ENCODE measurements at places on chromosomes 16 and 17. TPM values are rescaled to one million over a fixed set of nuclear protein-coding genes. Genes with fewer than 3 reads are reported as not detected.

GRCh38 chr17:59311051-59311468 is 20.4 kb upstream of the YPEL2 start:
- H3K36me3 ChIP-seq, result no peaks in the 10 kb centered on the region
- H3K4me3 ChIP-seq, result no peak overlapping the region
- peaks cover 31% of the 10 kb centered on the region for H3K4me1 ChIP-seq
- H3K27ac ChIP-seq, result no peak overlapping the region
- DNase-seq, result peak; percentile 79
- no peaks in the 10 kb centered on the region for H3K27me3 ChIP-seq

Gene GPR139
- not detected for total RNA-seq

GRCh38 chr16:22027633-22028032 is 19.7 kb downstream of the MOSMO start:
- no peak overlapping the region for H3K4me3 ChIP-seq
- H3K36me3 ChIP-seq, result no peaks in the 10 kb centered on the region
- no peak for DNase-seq
- H3K27ac ChIP-seq, result peak overlapping the region; percentile 40
- H3K27me3 ChIP-seq, result no peaks in the 10 kb centered on the region
- peaks cover 86% of the 10 kb centered on the region for H3K4me1 ChIP-seq

Gene KRTAP4-3
- total RNA-seq, result not detected

DNA sequence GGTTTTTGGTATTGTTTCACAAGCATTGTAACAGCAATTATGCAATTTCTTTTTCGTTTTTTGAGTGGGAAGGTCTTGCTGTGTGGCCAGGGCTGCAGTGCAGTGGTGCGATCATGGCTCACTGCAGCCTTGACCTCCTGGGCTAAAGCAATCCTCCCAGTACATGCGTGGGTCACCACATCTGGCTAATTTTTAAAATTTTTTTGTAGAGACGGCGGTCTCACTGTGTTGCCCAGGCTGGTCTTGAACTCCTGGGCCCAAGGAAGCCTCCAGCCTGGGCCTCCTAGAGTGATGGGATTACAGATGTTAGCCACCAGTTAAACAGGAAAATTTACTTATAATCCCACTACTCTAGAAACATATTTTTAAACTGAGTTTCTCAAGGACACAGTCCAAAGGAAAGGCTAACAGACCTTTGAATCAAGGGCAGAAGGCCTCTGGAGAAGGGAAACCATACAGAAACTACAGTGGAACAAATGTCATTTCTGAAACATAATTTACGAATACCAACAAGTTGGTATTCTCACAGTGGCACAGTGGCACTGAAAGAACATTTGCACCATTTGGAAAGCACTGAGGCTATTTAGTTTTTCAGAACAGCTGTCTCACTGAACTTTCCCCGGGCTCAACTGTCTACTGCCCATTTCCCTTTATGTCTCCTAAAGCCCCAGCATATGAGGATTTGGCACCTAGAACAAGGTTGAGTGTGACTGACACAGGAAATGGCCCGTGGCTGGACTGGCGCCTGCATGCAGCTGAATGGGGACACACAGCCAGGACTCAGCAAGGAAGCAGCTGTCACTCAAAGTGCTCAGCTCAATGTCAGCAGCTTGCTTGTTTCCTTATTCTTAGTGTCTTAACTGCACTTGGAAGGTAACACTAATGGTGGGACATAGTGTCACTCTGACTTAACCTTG is 2.8 kb upstream of the PRKAR1A start:
- peak overlapping the region; percentile 91 for H3K4me3 ChIP-seq
- peak; percentile 77 for DNase-seq
- no peaks in the 10 kb centered on the region for H3K27me3 ChIP-seq

- no peak overlapping the region for H3K27ac ChIP-seq
- no peak overlapping the region for H3K4me3 ChIP-seq
- no peaks in the 10 kb centered on the region for H3K27me3 ChIP-seq
- peaks cover 91% of the 10 kb centered on the region for H3K36me3 ChIP-seq
- H3K4me1 ChIP-seq, result no peaks in the 10 kb centered on the region
- no peak for DNase-seq
These were observed 18.1 kb upstream of the ARL2BP start for GRCh38 chr16:57226701-57227621.

- H3K27ac ChIP-seq, result no peak overlapping the region
- no peaks in the 10 kb centered on the region for H3K27me3 ChIP-seq
- DNase-seq, result no peak
These were observed 11.2 kb downstream of the PER1 start for GRCh38 chr17:8141045-8141444.

- no peak overlapping the region for H3K4me3 ChIP-seq
- H3K27me3 ChIP-seq, result no peaks in the 10 kb centered on the region
- no peak for DNase-seq
- H3K27ac ChIP-seq, result no peak overlapping the region
- H3K36me3 ChIP-seq, result peaks cover 93% of the 10 kb centered on the region
These were observed 17.7 kb downstream of the LITAFD start for GRCh38 chr16:8899709-8900317.

Gene PIK3R6
- not detected for total RNA-seq

DNA sequence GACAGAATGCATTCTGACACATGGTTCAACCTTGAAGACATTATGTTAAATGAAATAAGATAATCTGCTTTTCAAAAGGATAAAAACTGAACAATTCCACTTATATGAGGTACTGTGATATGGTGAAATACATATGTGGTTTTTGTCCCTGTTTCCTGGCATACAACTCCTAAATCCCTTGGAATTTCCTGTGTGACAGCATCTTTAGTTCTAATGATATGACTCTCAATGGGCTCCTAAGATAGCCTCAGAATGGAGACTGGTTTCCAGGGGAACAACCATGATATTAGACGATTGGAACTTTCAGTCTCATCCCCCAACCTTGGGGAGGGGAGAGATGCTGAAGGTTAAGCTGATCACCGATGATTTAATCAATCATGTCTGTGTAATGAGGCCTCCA is 37.7 kb upstream of the PHLPP2 start:
- peaks cover 50% of the 10 kb centered on the region for H3K36me3 ChIP-seq
- peaks cover 17% of the 10 kb centered on the region for H3K4me1 ChIP-seq
- no peaks in the 10 kb centered on the region for H3K27me3 ChIP-seq

Gene XYLT1
- not detected for total RNA-seq

DNA sequence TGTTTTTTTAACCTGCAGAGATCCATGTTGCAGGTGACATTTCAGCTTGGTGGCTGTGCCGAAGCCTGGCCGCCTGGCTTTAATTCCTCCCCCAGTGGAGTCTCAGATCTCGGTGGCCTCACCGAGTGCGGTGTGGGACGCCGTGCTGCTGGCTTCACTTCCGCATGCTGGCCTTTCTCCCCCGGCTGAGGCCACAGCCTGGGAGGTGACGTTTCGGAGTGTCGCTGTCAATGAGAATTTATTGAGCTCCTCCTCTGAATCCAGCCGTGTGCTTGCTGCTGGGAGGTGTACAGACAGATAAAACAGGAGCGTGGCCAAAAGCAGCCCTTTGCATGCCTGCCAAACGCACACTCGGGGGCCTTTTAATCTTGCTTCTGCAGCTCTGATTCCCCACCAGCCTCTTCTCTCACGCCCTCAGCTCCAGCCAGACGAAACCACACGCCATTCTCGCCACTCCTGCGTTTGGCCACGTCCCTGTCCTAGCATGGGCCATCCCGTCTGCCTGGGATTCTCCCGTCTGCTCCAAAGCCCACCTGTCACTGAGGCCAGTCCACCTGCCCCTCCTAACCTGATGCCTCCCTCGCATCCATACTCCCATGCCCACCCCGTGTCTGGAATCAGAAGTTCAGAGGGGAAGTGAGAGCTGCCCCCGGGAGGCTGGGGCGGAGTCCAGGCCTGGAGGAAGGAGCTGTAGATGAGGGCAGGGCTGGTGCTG is 3.6 kb downstream of the GSE1 start:
- H3K4me1 ChIP-seq, result peaks cover 39% of the 10 kb centered on the region
- no peak overlapping the region for H3K4me3 ChIP-seq
- no peaks in the 10 kb centered on the region for H3K27me3 ChIP-seq

DNA sequence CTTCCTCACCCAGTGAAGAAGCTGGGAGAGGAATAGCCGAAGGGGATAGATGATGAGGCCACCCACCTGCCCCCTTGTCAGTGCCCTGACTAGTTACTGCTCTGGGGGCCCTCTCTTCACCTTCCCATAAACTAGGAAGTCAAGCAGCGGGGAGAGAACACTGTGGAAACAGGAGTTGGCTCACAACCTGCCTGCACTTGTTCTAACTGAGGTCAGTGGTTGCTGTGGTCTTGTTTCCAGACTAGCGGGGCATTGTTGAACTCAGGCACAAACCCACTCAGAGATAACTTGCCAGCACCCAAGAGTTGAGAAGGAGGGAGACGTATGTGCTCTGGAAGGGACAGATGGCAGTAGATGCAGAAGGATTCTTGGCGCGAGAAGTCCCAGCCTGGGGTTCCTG is 48.6 kb upstream of the DDX52 start:
- no peaks in the 10 kb centered on the region for H3K36me3 ChIP-seq
- no peak overlapping the region for H3K27ac ChIP-seq
- no peaks in the 10 kb centered on the region for H3K27me3 ChIP-seq

DNA sequence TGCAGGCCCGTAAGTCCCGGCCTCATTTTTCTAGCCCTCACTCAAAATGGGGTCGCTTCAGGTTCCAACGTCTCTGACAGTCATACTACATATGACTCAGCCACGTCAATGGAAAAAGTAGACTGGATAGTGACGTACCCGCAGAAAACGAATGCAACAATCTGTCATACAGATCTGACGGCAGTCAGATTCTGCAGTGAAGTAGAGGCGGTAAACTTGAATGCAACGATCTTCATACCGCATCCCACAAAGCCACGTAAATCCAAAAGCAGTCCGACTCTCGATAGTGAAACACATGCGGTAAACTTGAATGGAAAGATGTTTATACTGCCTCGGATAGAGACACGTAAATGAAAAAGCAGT is 38.4 kb upstream of the ARL4D start:
- no peaks in the 10 kb centered on the region for H3K27me3 ChIP-seq
- H3K4me3 ChIP-seq, result peak overlapping the region; percentile 71
- DNase-seq, result peak; percentile 73
- H3K36me3 ChIP-seq, result no peaks in the 10 kb centered on the region
- peaks cover 28% of the 10 kb centered on the region for H3K4me1 ChIP-seq

DNA sequence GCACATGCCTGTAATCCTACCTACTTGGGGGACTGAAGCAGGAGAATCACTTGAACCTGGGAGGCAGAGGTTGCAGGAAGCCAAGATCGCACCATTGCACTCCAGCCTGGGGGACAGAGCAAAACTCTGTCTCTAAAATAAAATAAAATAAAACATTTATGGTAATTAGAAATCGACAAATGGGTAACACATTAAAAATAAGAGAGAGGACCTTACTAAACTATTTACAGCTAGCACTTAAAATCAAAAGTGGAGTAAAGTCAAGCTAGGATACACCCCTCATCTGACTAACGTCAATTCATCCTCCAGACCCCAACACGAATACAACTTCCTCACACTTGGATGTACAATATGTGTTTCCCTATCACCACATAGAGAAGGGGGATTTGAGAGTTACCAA is 27.8 kb upstream of the RHOT1 start:
- H3K4me3 ChIP-seq, result no peak overlapping the region
- peaks cover 2% of the 10 kb centered on the region for H3K27me3 ChIP-seq
- no peak for DNase-seq
- H3K36me3 ChIP-seq, result no peaks in the 10 kb centered on the region

DNA sequence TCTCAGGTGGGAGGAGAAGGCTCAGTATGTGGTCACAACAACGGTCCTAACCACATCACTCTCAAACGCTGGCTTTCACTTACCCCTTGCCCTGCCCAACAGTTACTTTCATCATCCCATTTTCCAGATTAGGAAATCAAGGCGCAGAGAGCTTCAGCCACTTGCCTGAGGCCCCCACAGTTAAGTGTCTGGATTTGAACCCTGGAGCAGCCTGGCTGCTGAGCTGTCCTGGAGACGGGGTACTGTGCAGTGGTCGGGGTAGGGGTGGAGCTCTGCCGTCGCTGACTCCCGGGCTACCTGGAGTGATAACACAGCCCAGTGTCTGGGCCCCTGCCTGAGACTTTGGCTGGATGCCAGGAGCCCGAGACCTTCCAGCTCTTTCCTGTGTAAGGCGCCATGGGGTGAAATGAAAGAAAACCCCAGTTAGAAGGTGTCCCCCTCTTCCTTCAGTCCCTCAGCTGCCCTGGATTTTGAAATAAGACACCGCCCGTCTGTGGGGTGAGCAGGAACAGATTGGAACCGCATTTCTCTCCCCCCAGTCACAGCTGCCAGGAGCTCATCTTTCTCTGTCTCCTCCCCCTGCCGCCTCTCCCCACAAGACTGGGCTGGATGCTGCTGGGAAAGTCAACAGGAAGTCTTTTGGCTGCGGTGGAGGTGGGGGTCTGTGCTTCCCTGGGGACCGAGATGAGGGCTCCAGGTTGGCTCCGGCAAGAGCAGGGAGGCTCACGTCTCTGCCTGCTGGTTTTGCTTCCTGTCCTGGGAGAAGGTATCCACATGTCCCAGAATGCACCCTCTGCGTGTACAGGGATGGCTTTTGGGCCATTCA is 280.2 kb downstream of the SEC14L1 start:
- peaks cover 60% of the 10 kb centered on the region for H3K4me1 ChIP-seq
- DNase-seq, result no peak
- no peak overlapping the region for H3K4me3 ChIP-seq
- H3K27me3 ChIP-seq, result no peaks in the 10 kb centered on the region

Gene PRR35
- total RNA-seq, result not detected

Gene OR1A2
- total RNA-seq, result not detected

Gene UNC13D
- 27.2 TPM for total RNA-seq

GRCh38 chr16:19555938-19556771 is 652 bp downstream of the VPS35L start:
- H3K27ac ChIP-seq, result no peak overlapping the region
- no peak overlapping the region for H3K4me3 ChIP-seq
- peaks cover 19% of the 10 kb centered on the region for H3K4me1 ChIP-seq
- H3K27me3 ChIP-seq, result no peaks in the 10 kb centered on the region
- no peak for DNase-seq

DNA sequence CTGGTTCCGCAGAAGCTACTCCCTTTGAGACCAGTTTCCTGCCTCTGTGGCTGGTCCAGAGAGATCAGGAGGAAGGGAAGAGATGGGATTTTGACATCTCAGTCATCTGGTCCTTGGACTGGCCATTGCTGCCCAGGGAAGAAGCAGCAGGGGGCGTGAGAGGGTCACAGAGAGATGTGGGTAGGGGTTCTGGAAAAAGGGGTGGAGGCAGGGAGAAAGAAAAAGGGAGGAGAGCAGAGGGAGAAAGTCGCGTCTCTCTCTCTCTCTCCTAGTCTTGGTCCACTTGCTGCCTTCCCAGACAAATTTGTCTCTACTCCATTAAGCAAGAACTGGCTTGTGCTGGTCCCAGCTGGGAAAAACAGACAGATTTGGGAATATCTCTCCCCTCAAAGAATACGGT is 4.4 kb downstream of the SHBG start:
- no peak overlapping the region for H3K27ac ChIP-seq
- DNase-seq, result no peak
- peaks cover 42% of the 10 kb centered on the region for H3K4me1 ChIP-seq
- no peaks in the 10 kb centered on the region for H3K36me3 ChIP-seq
- no peaks in the 10 kb centered on the region for H3K27me3 ChIP-seq

Gene ST6GALNAC2
- total RNA-seq, result 0.84 TPM

- no peaks in the 10 kb centered on the region for H3K36me3 ChIP-seq
- DNase-seq, result no peak
- H3K4me3 ChIP-seq, result no peak overlapping the region
- H3K27me3 ChIP-seq, result no peaks in the 10 kb centered on the region
These were observed 46.1 kb upstream of the NLK start for GRCh38 chr17:27996202-27997043.

- no peak for DNase-seq
- H3K4me1 ChIP-seq, result peaks cover 71% of the 10 kb centered on the region
- no peak overlapping the region for H3K4me3 ChIP-seq
- no peaks in the 10 kb centered on the region for H3K36me3 ChIP-seq
These were observed 64.6 kb downstream of the FTO start for GRCh38 chr16:53768593-53768992.
